Vagina (tissue), 2 donors: ENCODE measurements at places on chromosomes 1 and 21.
A peak's percentile ranks its signal among the peaks of the same experiment; 100 is the strongest.

DNA sequence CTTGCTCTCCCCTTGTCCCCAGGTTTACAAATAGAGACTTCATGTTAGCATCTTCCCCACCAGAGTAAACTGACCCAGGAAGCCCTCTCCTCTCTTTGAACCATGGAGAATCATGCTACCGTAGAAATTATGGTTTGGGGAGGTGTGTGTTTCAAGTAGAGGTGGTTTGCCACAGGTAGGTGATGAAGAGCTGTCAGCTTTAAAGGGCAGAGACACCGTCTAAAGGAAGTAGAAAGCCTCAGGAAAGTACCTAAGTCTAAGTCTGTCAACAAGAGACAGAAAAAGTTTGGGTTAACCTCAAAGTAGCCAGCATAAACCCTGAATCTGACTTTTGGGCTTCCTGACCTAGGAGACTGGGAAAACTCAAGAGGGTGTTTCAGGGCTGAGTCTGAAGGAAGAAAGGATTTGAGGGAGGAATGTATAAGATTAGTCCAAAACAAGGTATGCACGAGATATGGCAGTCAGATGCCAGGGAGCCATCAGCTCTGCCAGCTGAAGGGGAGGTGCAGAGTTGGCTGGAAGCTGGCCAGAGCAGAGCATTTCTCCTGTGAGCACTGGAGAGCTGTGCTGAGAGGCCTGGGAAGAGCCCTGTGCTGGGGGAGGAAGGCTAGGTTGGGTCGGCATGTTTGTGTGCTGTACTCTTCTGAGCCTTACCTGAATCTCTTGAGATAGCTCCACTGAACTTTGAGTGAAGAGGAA lies 14.3 kb downstream of the ADAMTSL4 start:
- no peak for DNase-seq

DNA sequence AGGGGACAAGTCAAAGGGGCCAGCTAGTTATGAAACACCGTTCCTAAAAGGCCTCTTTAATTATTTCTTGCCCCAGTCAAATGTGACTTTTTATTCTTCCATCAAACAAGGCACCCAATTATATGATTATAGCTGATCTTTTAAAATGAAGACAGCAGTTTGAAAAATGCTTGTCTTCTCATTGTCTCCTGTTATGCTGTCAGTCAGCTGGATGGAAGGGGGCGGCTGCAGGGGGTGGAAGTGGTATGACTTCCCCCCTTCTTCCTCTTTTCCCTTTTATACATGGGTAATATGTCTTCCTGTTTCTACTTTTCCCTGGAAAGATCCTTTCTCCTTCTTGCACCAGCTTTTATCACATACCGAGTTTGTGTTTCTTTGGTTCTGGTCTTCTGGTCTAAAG lies 25.8 kb upstream of the KCNA10 start:
- no peak for DNase-seq

DNA sequence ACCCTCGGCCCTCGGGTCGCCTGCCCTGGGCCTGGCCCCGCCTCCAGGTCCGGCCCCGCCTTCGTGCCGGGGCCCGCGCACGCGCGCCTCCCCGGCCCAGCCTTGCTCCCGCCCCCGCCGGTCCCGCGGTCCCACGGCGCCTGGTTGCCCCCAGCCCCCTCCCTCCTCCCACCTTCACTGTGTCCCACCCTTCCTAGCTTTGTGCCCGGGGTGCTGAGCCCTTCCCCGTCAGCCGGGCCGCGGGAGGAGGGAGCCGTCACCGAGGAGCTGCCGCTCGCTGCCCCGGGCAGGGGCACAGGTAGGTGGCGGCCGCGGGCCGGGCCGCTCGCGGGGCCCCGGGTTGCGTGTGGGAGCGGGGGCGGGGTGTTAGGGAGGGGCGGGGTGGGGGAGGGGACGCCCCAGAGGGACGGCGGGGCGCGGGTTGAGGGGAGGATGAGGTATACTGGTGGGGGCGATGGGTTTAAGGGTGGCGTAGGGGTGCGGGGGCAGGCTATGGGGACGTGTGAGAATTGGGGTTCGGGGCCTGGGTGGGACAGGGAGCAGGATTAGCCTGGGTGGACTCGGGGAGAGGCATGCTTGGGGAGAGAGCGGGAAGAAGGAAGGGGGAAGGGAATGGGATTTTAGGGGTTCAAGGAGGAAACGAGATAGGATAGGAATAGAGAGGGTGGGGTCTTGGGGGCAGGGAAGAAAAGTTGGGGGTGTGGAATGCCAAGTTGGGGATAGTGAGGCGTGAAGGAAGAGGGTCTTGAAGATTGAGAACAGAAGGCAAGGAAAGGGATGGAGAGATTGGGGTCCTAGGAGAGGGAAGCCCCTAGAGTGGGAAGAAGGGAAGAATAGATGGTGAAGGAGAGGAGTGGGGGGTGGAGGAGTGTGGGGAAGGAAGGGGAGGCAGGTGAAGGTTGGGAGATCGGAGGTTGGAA lies at the start of gene LRRC42:
TSS of gene LRRC42 (plus strand) at position 99 of the 920 bp plus-strand sequence. CDS start 5,650 bp downstream, outside the sequence.
- no peak for DNase-seq

GRCh38 chr1:11778844-11779623 lies 17.0 kb downstream of the C1orf167 start:
- DNase-seq, result no peak

- DNase-seq, result no peak
These were observed 10.1 kb upstream of the TMEM52 start for GRCh38 chr1:1929102-1929638.

GRCh38 chr1:151584278-151584677 lies 27.6 kb upstream of the SNX27 start:
- no peak for DNase-seq

DNA sequence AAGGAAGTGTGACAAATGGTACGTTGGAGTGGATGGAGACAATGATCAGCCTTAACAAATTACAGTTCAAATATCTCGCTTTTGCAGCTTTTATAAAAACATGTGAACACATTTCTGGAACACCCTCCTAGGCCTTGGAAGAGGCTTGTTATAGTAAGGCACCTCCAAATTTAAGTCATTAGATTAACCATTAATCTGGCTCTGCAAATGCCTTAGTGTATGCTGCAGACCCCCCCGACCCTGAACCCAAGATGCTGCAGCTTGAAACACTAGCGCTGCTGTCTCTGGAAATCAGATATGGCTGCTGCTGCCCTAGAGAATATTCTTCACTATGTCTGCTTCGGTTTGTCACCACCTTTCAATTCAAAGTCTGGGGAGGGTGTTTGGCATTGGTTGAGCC lies 196.4 kb downstream of the MIS18A start:
- no peak for DNase-seq

GRCh38 chr21:31316488-31317169 lies 27.4 kb downstream of the TIAM1 start:
- DNase-seq, result no peak

GRCh38 chr1:109466452-109467300 lies at the start of gene SYPL2:
TSS of gene SYPL2 (plus strand) at chr1:109466546. CDS start at chr1:109466844, 298 bp downstream.
- DNase-seq, result no peak

DNA sequence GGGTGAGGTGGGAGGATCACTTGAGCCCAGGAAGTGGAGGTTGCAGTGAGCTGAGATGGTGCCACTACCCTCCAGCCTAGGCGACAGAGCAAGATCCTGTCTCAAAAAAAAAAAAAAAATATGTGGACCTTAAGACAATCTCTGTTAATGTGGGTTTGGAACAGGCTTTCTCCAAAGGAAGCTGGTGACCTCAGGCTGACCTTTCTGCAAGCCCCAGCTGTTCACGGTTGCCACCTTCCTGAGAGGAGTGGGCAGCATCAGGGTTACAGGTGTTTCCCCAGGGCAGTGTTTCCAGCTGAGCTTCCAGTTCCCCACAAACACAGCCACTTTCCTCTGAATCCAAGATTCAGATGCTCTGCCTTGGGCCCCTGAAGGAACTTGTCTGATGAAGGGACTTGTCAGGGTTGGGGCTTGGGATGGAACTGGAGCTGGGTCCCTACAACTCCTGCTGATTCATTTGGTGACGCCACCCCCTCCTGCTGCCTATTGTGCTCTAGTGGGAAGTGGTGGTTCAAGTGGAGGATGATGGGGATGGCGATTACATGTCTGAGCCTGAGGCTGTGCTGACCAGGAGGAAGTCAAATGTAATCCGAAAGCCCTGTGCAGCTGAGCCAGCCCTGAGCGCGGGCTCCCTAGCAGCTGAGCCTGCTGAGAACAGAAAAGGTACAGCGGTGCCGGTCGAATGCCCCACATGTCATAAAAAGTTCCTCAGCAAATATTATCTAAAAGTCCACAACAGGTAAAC lies 1.9 kb downstream of the ZBTB48 start:
- no peak for DNase-seq

DNA sequence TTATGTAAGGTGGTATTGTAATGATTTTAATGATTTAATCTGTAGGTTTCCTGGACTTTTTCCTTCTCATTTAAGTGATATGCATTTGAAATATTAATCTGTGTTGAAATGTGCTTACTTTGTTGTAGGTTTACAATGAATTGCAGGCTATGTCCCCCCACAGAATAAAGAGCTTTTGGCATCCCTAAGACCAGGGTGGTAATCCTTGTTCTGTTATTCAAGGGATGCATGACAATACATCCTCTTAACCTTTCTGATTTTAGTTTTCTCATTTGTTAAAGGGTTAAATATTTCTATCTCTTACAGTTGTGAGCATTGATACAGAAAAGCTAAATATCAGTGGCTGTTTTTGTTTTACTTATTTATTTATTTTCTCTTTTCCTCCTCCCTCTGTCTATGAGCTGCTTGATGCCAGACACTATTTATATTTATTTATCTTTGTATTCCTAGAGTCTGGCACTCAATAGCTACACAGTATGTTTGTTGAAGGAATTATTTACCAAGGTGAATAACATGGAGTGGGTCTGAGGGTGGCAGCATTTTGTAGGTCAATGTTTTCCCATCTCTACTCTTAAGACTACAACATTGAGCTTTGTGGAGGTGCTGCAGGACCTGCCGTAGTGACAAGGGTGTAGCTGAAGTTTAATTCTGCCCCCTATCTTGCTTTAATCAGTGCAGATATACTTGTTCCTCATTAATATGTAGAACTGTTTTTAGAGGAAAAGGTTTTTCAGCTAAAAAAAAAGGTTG lies 19.9 kb upstream of the ADGRL2 start:
- DNase-seq, result no peak

DNA sequence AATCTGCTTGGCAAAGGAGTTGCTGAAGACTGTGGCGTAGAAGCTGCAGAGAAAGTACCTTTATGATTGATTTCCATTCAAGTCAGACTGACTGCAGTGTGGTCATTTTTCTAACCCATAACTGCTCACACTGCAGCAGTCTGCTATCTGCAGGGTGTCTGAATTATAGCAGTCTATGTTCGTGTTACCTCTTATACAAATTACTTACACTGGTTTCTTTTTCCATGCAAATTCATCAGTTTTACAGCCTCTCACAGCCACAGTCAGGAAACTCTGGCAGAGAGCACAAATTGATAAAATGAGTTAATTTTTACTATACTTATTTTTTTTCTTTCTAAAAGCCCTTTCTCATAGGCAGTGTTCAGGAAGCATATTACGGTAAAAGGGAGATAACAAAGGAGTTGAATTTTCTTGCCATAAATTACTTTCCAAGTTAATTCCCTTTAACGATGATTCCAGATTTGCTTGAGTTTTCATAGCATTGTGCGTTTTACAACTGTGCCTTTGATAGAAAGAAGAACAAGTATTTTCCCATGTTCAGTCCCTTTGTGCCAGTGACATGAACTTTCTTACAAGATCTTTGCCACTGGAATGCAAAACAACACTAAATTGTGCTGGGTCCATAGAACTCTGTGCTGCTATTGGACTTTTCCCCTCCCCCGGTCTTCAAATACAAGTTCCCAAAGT lies 261.5 kb downstream of the NFIA start:
- no peak for DNase-seq

DNA sequence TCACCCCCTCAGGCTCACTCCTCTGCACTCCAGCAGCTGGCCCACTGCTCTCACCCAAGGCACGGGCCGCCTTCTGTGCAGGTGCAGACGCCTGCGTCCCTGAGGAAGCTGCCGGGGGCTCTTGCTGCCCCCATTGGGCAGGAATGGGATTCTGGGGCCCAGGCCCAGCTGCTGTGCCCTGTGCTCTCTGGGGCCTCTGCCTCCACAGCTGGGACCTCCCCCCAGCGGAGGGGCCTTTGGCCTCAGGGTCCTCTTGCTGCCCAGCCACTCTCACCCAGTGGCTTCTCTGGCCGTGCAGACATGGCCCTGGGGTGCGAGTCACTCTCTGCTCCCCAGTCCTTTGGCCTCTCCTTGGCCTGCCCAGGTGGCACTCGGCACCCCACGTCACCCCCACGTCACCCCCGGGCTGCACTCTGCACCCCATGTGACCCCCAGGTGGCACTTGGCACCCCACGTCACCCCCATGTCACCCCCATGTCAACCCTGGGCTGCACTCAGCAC lies 19.1 kb upstream of the LRRC3 start:
- DNase-seq, result no peak

GRCh38 chr1:62109124-62109523 lies 85.5 kb upstream of the L1TD1 start:
- no peak for DNase-seq

DNA sequence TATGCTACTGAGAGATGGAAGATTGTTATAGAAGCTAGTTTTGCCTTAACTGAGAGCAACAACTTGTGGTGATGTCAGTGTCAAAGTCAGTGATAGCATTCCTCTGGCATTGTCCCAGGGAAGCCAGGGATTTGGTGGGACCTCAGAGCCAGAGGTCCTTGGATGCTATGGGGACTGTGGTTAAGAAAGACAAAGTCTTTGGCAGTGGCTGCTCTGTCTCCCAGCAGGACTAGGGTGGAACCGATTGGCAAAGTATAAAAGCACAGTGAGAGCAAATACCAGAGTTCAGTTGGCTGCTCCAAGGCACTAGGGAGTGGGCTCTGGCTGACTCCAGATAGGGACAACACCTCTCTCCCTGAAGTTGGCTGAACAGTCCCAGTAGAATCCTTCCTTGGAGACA lies 104.8 kb downstream of the GDAP2 start:
- DNase-seq, result peak; percentile 80
